ENCODE measurements at places on chromosomes 6 and 20.

- no peak for DNase-seq
Measured at GRCh38 chr20:53829255-53829723, 235.7 kb upstream of the ZNF217 start.

GRCh38 chr6:131073577-131073976, 10.5 kb upstream of the EPB41L2 start:
- no peak for DNase-seq

- peak; percentile 84 for DNase-seq
Measured at GRCh38 chr6:89977808-89978748, 83.8 kb downstream of the GJA10 start.

GRCh38 chr20:34355427-34355826, 7.6 kb upstream of the ITCH start:
- DNase-seq = no peak

DNA sequence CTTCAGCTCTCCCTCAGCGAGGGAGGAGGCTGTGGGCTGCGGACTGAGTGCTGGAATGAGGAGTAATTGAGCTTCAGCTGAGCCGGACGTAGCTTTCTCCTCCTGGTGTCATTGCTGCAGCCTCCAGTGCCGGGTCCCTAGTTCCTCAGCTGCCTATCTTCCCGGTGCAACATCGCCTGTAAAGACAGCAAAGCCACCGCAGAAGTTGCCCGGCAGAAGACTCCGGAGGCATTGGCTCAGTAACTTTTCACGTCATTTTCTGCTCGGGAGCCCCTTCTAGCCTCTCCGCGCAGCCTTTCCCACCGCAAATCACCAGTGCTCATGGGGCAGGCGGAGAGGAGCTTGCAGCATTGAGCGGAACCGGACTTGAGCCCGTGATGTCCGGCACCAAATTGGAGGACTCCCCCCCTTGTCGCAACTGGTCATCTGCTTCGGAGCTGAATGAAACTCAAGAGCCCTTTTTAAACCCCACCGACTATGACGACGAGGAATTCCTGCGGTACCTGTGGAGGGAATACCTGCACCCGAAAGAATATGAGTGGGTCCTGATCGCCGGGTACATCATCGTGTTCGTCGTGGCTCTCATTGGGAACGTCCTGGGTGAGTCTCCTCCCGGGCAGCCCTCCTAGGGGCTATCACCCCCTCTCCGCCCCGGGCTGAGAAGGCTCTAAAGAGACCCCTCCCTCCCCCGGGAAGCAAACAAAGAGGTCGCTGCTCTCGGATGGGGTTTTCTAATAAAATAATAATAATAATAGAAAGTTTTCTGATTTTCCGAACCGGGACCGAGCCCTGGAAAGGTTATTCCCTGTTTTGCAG, at the start of gene HCRTR2:
HCRTR2 (plus strand) TSS at position 305 of the 816 bp plus-strand sequence; CDS start at position 378, 73 bp downstream.
- DNase-seq = no peak

DNA sequence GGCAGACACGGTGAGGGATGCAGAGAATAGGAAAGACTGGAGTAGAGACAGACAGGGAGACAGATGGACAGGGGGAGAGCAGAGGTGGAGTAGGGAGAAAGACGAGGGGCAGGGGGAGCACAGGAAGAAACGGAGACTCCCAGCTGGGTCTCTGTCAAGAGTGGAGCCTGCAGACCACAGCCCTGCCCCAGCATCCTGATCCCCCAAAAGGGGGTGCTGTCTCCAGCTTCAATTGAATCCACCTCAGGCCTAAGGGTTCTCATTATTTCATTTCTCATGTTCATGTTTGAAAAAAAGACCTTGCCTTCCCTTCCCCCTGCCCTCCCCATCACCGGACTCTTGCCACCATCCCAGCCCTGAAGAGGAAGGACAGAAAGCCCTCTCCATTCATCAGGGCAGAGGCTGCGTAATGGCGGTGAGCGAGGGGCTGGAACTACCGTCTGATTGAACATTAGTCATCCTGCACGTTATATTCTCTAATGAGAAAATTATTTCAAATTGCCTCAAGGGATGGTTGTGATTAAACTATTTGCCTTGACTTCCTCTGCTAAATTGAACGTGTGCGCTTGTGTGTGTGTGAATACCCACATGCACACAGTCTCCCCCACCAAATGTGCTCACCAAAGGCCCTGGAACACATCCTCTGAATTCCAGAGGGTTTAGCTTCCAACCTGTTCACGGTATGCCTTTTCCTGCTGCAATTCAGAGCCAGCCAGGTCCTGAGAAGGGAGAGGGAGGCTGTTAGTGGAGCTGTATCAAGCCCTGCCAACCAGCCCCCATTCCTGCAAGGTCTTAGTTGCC, 98.3 kb downstream of the CDC5L start:
- no peak for DNase-seq

GRCh38 chr6:1672379-1672778, 62.7 kb downstream of the FOXC1 start:
- DNase-seq = no peak

- no peak for DNase-seq
Measured at GRCh38 chr6:8157839-8158238, 55.5 kb upstream of the EEF1E1 start.

GRCh38 chr6:102229271-102229670, 835.8 kb downstream of the GRIK2 start:
- no peak for DNase-seq

DNA sequence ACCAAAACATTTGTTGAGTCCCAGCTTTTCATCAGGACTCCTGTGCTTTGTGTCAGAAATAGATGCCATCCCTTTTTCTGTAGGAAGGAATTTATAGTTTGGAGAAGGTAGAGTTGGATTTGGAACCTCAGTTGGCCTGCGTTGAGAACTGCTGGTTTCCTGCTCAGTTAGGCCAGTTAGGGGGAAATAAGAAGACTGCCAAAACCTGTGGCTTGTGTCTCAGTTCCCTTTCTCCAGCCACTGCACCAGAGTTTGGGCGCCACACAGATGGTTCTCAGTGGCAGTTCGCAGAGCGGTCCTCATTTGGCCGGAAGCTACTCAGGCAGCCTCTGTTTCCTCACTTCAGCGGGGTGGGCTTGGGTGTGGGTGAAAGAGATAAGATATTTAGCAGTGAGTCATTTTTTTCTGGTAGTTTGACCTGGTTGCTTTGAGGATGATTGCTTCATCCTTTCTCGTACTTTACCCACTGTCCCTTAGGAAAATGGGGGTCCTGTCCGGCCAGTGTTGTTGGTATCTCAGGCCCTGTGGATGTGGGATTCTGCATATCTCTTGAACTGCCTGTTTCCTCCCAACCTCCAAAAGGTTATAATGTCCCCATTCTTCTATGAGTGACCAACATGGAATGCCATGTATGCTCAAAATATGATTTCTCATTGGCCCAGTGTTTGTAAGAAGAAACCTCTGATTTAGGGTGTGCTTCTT, 53.7 kb downstream of the JARID2 start:
- DNase-seq = no peak

GRCh38 chr6:30744054-30744805, at the start of gene IER3:
TSS of gene IER3 (minus strand) at chr6:30744547. CDS start at chr6:30744518, 29 bp downstream.
- DNase-seq = no peak
